ENCODE measurements at places on chromosomes 1 and 21.

GRCh38 chr1:235075048-235075776 is 53.4 kb downstream of the TOMM20 start:
- no peak for DNase-seq

DNA sequence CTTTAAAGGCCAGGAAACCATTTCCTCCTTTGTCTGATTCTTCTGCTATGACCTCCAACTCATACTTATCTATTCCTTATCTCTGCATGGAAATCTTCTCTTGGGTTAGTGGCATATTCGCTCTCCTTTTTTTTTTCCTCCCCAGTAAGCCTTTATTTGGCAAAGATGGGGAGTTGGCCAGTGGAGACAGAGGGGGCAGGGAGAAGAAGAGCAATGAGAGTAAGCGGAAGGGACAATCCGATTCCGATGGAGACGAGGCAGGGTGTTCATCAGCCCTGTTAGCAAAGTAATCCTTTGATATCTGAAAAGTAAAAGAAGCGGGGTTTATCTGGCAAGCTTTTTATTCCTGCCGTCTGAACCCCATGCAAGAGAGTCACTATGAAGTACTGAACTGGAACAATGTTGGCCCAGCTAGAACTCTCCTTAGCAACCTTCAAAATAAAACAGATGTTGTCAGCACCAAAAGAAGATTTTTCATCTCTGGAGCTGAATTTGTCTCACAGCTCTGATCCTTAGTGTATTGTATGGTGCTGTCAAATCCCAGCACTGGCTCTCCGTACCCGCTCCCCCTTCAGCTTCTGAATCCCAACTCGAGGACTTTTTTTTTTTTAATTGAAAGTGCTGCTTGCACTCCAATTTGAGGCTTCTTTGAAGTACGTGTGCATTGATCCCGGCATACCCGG is 40.9 kb downstream of the PTGFRN start:
- DNase-seq = no peak

GRCh38 chr1:116545359-116545705 is 25.5 kb downstream of the CD58 start:
- no peak for DNase-seq

GRCh38 chr1:85363521-85363920 is 87.1 kb upstream of the BCL10 start:
- no peak for DNase-seq

DNA sequence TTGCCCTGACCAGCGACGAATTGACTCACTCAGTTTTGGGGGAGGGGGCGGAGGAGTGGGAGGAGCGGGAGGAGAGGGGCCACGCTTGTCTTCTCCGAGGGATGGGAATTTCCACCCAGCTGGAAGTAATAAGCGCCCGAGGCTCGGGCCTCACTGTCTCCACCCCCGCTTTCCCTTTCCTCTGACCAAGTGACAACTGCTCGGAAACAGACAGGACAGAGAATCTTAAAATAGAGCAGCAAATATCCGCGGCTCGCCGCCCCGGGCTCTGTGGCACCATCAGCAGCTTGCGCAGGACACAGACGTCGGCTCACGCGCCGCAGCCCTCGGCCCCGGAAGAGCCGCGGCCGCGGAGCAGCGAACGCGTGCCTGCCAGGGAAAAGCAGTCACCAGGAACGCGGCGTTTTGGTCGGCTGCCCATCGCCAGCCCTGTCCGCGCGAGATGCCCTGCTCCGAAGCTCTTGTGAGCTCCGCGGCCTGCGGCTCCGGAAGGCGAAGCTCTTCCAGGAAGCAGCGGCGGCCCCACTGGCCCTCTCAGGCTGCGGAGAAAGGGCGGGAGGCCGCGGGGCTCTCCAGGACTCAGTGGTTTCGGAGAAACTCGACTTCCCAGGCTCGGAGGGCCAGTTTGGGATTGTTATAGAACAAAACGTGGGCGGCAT is 10.7 kb upstream of the RGS16 start:
- peak; percentile 44 for DNase-seq

- DNase-seq = no peak
Observed at GRCh38 chr21:46065914-46066551, 31.9 kb upstream of the COL6A2 start.

GRCh38 chr1:37498872-37499617 is 15.5 kb downstream of the MEAF6 start:
- no peak for DNase-seq

DNA sequence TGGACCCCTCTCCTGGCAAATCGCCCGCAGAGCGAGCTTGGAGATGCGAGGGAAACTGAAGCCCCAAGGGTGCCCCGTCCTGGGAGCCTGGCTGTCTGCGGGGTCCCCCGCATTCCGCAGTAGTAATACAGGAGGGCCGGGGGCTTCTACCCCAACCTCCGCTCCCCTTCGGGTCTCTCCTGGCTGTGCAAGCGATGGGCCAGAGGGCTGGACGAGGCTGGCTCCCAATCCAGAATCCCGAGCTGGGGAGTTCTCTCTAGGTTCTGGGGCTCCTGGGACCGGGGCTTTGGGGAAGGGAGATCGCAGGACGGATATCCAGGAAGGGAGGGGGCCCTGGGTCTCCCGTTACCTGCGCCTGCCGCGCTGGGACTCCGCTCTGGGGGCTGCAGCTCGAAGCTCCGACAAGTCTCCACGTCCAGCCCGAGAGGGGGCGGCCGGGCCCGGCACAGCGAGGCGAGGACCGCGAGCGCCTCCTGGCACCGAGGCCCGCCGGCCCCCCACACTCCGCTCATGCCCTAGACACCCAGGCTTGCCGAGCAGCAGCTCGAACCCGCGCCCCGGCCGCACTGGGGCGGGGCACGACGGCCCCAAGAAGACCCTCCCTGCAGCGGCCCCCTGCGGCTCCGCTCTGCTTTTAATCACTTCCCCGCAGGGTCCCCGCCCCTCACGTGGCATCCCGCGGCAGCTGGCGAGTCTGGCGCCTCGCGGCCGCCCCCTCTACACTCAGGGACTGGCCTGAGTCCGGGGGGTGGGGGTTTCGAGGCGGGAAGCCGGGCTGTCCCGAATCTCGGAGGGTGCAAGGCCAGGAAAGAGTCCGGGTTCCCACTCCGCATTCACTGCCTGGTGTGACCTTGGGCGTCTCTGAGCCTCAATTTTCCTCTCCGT is at the start of gene SYT6:
Gene SYT6 (minus strand): TSS at position 609 of the 885 bp plus-strand sequence. CDS start 97 bp downstream, at position 512.
- no peak for DNase-seq

DNA sequence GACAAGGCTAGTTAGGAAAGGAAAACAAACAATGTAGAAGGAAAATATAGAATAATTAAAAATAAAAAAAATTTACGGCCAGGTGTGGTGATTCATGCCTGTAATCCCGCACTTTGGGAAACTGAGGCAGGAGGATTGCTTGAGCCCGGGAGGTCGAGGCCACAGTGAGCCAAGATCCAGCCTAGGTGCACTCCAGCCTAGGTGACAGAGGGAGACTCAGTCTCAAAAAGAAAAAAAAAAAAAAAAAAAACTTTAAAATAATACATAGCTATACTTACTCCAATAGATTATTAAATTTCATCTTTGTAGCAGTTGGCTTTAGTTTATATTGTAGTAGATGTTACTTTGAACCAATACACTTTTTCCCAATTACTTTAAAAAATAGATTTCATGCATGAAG is 32.0 kb downstream of the LIN9 start:
- no peak for DNase-seq

- DNase-seq = no peak
Observed at GRCh38 chr21:41141031-41141457, 26.9 kb upstream of the BACE2 start.
